ENCODE measurements at places on chromosomes 13 and 19.

- DNase-seq: no peak
These were observed 50.1 kb upstream of the FREM2 start for GRCh38 chr13:38636761-38637160.

- DNase-seq: no peak
These were observed 55.5 kb downstream of the MYH14 start for GRCh38 chr19:50258918-50259372.

DNA sequence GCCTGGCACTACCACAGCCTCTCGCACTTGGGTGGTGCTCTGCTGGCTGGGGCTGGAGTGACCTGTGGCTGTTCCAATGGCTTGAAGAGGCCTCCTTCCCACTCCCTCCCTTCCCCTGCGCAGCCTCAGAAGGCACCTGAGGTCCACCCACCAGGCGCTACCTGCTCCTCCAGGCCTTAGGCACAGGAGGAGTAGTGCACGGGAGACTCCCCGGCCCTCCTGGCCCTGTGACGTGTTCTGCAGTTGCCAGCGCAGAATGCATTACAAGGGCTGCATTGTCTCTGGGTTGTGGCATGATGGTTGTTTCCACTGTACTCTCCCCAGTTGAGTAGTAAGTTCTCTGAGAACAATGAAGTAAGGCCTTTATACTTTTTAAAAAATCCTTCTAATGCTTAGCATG lies 128.6 kb downstream of the TEX29 start:
- DNase-seq: no peak

DNA sequence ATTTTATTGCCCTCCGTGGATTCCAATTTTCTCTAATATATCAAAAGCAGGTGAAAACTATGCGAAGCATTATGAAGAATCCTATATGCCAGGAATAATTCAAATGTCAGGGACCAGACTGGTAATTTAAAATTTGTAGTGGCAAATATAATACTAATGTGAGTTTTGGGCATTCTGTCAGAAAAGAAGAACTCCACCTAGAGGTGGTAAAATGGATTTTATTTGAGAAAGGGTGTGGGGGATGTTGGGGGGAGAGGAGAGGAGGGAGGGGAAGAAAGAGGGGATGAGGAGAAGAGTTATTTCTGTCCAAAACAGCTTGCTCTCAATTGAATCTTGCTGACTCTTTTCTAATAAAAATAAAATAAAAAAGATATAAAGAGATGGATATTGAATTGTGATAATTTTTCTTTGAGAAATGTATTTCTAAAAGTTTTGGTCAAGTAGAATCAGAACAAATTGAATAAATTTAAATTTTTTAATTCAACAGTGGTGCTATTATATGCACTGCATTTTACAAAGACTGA lies 929.3 kb upstream of the SLITRK5 start:
- DNase-seq: no peak

DNA sequence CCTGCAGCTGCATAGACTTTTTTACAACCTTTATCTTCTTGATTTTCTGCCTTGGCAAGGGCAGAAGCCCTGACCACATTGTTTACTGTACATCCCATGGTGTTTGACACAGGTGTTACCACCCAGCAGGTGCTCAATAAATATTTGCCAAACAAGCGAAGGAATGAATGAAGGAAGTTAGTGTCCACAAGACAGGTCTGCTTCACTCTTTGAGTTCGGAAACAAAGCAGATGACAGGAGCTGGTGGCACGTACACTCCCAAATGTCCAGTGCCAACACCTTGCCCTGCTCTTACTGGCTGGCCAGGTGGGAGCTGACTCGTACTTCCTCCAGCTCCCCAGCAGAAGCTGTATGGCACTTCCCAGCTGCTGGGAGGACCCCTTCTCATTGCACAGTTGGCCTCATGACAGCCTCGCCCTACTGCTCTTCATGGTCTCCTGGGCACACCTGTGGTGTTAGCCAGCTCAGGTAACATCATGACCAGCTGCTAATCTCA lies 22.0 kb upstream of the MUC16 start:
- no peak for DNase-seq

- DNase-seq: no peak
These were observed 14.3 kb upstream of the FNDC3A start for GRCh38 chr13:48961379-48961778.

GRCh38 chr19:43551399-43552197 lies 18.6 kb downstream of the ZNF575 start:
- no peak for DNase-seq

- no peak for DNase-seq
These were observed 20.9 kb downstream of the CARM1 start for GRCh38 chr19:10892256-10892655.

GRCh38 chr13:27621116-27621365 lies 651 bp upstream of the POLR1D start:
- DNase-seq: no peak

DNA sequence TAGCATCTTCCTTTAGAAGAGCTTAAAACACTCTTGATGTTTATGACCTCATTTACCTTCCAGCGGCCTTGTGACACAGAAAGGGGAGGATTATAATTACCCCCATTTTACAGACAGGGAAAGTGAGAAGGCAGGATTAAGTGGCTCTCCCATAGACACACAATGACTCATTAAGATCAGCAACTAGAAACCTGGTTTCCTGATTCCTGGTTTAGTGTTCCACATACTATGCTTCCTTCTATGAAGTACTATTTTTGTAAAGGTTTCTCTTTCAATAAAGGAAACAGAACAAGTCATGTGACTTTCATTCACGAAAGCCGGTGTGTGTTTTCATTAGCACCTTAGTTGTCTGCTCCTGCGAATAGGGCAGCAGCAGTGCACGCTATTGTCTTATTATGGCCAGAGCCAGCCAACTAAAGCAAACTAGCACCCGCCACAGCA lies 8.3 kb downstream of the IRS2 start:
- peak; percentile 41 for DNase-seq

DNA sequence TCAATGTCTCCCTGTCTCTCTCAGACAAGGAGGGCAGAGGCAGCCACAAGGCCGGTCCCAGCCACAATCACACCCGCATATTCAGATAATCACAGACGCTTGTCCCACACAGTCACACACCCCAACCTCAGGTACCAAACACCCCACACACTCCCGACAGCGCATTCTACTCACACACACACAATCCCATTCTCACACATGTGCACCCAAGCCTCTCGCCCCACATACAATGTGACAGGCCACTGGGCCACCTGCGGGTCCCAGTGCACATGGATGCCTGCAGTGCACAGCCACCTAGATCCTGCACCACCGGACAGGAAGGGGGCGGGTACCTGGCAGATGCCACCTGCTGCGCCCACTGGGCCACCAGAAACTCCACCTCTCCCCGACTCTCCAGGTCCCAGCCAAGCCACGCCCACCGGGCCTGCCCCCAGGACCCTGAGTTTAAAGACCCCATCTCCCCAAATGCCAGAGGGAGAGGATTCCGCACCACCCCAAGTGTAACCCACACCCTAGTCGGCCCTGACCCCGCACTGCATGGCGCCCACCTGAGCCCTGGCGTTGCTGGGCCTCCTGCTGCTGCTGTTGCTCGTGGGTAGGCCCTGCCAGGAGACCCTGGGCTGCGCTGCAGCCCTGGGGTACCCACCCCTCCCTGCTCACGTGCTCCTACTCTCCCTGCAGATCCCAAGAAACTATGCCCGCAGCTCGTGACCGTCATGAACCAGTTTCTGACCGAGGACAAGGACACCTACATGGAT lies 10.6 kb downstream of the SCGB2B2 start:
- DNase-seq: no peak

DNA sequence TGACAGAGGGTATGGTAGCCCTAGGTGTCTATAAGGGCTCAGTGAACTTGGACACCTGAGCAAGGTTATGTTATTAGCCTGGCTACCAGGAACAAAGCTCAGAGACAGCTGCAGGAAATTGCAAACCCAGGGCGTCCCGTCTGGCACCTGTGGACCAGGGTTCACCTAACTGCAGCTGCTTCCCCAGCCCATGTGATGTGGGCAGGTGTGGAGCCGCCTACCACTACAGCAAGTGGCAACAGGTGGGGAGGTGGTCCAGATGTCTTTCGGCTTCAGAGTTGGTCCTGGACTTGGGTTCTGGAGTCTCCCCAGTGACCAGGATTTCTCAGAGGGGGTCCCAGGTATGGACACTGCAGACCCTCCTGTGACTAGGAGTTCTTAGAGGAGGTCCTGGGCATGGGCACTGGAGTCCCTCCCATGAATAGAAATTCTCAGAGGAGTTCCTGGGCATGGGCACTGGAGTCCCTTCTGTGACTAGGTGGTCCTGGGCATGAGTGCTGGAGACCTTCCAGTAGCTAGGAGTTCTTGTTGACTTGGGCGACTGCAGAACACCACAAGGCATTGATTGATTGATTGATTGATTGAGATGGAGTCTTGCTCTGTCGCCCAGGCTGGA lies 25.2 kb downstream of the ACTL9 start:
- no peak for DNase-seq

GRCh38 chr19:28633319-28634018 lies 579.5 kb downstream of the UQCRFS1 start:
- DNase-seq: peak; percentile 15

DNA sequence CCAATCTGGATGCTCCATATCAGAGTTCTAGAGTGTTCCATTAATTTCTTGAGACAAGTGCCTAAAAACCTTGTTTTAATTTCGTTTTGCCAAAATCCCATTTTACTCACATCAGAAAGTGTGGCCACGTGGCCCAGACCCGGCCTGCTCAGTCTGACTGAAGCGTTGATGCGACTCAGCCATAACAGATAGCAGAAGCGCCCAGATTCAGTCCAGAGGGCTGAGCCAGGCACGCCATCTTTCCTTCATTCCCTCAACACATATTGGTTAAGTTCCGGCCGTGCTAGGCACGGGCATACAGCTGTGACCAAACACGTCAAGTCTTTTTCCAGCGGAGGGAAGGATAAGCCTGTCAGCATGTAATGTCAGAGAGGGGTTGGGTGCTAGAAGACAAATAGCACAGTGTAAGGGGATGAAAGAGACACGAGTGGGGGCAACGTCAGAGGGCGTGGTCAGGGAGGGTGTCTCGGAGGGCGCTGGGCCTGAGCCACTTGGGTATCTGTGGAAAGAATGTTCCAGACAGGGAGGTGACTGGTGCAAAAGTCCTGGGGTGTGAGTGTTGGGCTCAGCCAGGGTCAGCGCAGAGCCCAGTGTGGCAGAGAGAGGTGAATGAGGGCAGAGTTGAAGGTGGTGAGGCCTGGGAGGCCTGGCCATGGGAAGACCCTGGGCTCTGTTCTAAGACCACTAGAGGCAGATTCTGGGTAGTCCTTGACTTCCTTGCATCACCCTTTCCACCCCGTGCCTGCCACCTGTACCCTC lies 3.1 kb downstream of the F10 start:
- DNase-seq: no peak

DNA sequence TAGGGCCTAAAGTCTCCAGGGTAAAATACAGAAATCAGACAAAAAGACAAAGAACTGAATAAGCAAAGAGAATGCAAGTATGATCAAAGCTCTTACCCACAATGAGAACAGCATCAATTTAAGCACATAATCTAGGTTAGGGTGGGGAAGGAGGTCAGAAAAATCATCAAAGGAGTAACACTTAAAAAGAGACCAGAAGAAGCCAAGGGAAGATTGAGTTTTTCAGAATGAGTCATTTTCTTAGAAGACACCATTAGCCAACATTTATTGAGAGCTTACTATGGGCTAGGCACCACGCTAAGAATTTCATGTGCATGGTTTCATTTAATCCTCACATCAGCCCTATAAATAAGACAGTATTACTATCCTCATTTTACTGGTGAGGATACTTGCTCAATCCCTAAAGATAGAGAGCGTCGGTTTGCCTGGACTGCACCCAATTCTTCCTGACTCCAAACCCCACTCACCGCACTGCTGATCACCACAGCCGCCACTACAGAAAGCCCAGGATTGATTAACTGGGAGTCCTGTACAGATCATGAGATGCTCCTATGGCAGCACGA lies 1.7 kb upstream of the SHISA2 start:
- DNase-seq: no peak

- DNase-seq: no peak
These were observed 205.6 kb downstream of the LHFPL6 start for GRCh38 chr13:39397226-39397895.
